ENCODE measurements at places on chromosomes 3 and 15.

- no peak for DNase-seq
Observed at GRCh38 chr3:126995254-126995780, 12.4 kb downstream of the PLXNA1 start.

GRCh38 chr3:168497741-168498140, 402.0 kb upstream of the GOLIM4 start:
- DNase-seq, result no peak

DNA sequence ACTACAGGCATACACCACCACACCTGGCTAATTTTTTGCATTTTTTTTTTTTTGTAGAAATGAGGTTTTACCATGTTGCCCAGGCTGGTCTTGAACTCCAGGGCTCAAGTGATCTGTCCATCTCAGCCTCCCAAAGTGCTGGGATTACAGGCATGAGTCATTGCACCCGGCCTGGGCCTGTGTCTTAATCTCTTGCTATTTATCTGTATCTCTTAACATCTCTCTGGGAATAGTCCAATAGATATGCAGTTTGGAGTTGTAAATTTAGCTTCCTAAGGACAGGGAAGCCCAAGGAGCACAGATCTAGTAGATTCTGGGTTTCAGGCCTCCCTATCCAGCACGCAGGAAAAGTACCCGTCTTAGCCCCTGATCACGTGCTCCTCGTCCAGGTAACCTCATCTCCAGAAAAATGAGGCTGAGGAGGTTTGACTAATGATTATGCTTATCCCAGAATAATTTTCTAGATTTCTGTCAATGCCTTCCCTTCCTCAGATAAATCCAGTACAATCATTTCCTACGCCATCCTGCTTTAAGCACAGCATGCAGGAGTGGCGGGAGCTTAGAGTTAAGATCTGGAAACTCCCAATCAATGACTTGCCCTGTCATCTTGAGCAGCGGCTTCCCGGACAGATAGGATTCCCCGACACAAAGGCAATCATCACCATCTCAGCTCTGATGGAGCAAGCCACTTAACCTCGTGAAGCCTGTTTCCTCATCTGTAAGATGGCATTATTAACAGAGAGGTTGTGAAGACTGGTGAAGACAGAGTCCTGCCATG, 12.3 kb upstream of the CTDSPL start:
- DNase-seq, result no peak

DNA sequence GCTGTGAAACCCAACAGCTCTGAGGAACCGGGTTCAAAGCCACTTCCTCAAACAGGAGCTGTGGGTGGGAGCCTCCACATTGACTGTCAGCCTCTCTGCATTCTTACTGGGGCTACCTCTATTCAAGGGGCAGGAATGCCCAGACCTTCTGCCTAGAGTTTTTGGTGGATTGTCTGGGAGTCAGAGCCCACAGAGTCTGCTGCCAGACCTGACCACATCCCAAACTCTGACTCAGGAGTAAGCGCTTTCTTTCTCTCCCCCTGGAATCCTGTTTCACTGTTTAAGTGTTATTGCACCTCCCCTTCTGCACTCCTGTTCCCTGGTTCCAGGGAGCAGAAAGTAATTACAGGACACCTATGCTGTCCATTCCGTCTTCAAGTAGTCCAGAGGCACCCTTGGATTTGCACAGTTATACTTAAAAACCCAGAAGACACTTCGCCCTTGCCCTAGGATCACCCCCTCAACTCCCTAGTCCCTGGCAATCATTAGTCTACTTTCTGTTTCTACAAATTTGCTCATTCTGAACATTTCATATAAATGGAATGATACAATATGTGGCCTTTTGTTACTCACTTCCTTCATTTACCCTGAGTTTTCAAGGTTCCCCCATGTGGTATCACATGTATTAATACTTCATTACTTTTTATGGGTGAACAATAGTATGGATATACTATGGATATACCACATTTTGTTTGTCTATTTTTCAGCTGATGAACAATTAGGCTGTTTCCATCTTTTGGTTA, 37.9 kb upstream of the TJP1 start:
- DNase-seq, result no peak

GRCh38 chr15:67195305-67195704, 59.2 kb downstream of the AAGAB start:
- no peak for DNase-seq

DNA sequence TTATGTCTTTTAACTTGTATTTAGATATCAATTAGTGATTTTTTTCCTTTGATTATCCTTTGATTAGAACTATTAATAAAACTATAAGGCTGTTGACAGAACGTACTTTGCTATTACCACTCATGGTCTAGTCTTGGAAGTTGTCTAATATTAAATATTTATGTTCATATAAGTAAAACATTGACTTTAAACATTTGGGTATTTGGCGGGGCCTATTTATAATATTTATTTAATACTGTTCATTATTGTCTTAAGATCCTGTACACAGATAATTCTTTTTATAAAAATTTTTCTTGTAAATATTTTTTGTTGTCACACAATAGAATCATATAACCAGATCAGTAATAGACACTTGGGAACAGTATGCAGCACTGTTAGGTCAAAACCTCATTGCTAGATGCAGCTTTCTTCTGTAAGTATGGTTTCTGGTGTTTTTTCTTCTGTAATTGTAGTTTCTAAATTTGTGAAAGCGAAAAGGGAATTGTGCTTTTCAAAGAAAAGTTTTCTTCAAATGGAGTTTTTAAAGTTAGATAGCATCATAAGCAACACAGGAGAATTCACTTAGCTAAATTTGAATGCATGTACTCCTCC, 93.4 kb downstream of the FNDC3B start:
- no peak for DNase-seq

- no peak for DNase-seq
Observed at GRCh38 chr15:69783211-69783610, 314.5 kb downstream of the TLE3 start.

- no peak for DNase-seq
Observed at GRCh38 chr3:2334921-2335320, 236.3 kb downstream of the CNTN4 start.

- DNase-seq, result no peak
Observed at GRCh38 chr3:88574146-88574545, 424.4 kb downstream of the C3orf38 start.

- no peak for DNase-seq
Observed at GRCh38 chr15:89168316-89168833, 53.0 kb downstream of the RLBP1 start.

Measured in effector CD4-positive, alpha-beta T cell (primary cell).